ENCODE measurements at places on chromosomes 1 and 21.
A peak's percentile ranks its signal among the peaks of the same experiment; 100 is the strongest.

- no peaks in the 10 kb centered on the region for H3K36me3 ChIP-seq
- no peak for DNase-seq
- no peak overlapping the region for H3K4me3 ChIP-seq
- H3K4me1 ChIP-seq, result no peaks in the 10 kb centered on the region
These were observed 270.5 kb downstream of the NPHP4 start for GRCh38 chr1:5721634-5722215.

GRCh38 chr1:178932552-178932906, 61.7 kb upstream of the ANGPTL1 start:
- no peak overlapping the region for H3K27ac ChIP-seq
- no peaks in the 10 kb centered on the region for H3K36me3 ChIP-seq
- no peak for DNase-seq
- H3K4me3 ChIP-seq, result no peak overlapping the region
- H3K27me3 ChIP-seq, result no peaks in the 10 kb centered on the region

GRCh38 chr1:157932069-157932468, 61.4 kb upstream of the KIRREL1 start:
- no peak for DNase-seq
- H3K4me1 ChIP-seq, result peaks cover 1% of the 10 kb centered on the region
- peaks cover 4% of the 10 kb centered on the region for H3K27me3 ChIP-seq
- no peaks in the 10 kb centered on the region for H3K36me3 ChIP-seq

GRCh38 chr1:90012300-90012699, 17.4 kb downstream of the ZNF326 start:
- no peak for DNase-seq
- H3K4me3 ChIP-seq, result no peak overlapping the region
- peaks cover 12% of the 10 kb centered on the region for H3K4me1 ChIP-seq
- no peak overlapping the region for H3K27ac ChIP-seq
- H3K27me3 ChIP-seq, result no peaks in the 10 kb centered on the region

DNA sequence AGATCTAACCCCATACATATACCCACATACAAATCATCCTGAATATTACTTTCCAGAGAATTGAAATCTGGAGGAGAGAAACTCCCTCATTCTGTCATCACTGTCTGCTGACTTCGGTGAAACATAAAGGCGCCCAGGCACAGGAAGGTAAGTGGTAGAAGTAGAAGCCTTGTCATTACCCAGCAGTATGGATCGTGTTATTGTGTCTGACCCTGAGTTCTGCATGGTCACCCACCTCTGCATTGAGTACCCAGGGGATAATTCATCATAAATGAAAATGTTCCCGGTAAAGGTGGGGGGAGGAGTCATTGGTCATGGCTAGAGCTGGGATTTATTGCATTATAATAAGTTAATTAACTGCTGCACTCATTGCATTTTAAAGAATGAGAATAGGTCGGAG, 342.6 kb upstream of the PKN2 start:
- H3K36me3 ChIP-seq, result no peaks in the 10 kb centered on the region
- DNase-seq, result no peak
- no peaks in the 10 kb centered on the region for H3K4me1 ChIP-seq

DNA sequence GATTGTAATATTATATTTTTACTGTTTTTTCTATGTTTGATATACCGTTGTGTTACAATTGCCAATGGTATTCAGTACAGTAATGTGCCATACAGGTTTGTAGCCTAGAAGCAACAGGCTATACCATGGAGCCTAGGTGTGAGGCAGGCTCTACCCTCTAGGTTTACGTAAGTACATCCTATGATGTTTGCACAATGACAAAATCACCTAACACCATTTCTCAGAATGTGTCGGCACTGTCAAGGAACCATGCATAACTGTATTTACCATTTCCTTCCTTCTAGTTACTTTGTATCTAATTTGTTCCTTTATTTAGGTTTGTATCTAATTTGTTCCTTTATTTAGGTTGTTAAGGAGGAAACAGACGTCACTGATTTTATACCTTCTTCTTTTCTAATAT, 9.9 kb downstream of the NPHP4 start:
- H3K4me3 ChIP-seq, result no peak overlapping the region
- peaks cover 2% of the 10 kb centered on the region for H3K4me1 ChIP-seq
- peaks cover 36% of the 10 kb centered on the region for H3K36me3 ChIP-seq
- H3K27ac ChIP-seq, result no peak overlapping the region

DNA sequence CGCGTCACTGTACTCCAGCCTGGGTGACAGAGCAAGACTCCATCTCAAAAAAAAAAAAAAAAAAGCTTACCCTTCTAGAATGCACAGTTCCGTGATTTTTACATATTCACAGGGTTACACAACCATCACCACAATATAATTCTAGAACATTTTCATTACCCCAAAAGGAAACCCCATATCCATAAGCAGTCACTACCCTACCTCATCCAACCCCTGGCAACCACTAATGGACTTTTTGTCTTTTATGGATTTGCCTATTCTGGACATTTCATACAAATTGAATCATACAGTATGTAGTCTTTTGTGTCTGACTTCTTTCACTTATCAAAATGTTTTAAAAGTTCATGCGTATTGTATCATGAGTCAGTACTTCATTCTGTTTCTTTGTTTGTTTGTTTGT, 22.8 kb downstream of the SYF2 start:
- no peak overlapping the region for H3K27ac ChIP-seq
- peaks cover 7% of the 10 kb centered on the region for H3K27me3 ChIP-seq
- no peaks in the 10 kb centered on the region for H3K36me3 ChIP-seq
- no peak overlapping the region for H3K4me3 ChIP-seq
- no peaks in the 10 kb centered on the region for H3K4me1 ChIP-seq

GRCh38 chr1:17021896-17022295, 10.2 kb upstream of the ATP13A2 start:
- DNase-seq, result no peak
- no peak overlapping the region for H3K4me3 ChIP-seq
- no peaks in the 10 kb centered on the region for H3K27me3 ChIP-seq
- peaks cover 91% of the 10 kb centered on the region for H3K36me3 ChIP-seq
- H3K27ac ChIP-seq, result peak overlapping the region; percentile 57

- H3K27me3 ChIP-seq, result no peaks in the 10 kb centered on the region
- H3K27ac ChIP-seq, result no peak overlapping the region
- H3K36me3 ChIP-seq, result no peaks in the 10 kb centered on the region
- no peaks in the 10 kb centered on the region for H3K4me1 ChIP-seq
These were observed 177.9 kb upstream of the C1orf87 start for GRCh38 chr1:60251426-60251825.

DNA sequence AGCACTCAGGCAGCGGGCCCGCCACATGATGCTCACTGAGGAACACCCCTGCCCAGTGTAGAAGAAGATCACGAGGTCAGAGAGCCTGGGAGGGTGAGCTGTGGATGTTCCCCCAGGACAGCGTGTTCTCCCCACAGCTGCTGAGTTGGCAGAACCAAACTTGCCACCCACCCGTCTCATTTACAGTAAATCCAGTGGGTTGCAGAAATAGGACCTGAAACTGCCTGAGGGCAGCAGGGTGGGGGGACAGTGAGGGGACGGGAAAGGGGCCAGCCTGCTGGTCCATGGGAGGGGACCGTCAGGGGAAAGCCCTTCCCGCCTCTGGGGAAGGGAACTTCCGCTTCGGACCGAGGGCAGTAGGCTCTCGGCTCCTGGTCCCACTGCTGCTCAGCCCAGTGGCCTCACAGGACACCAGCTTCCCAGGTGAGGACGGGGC, at the start of gene C1QB:
Gene C1QB (plus strand): TSS at position 356 of the 436 bp plus-strand sequence. CDS start 6,227 bp downstream, outside the sequence.
- DNase-seq, result no peak
- H3K4me1 ChIP-seq, result no peaks in the 10 kb centered on the region
- H3K4me3 ChIP-seq, result no peak within 1 kb of the TSS

DNA sequence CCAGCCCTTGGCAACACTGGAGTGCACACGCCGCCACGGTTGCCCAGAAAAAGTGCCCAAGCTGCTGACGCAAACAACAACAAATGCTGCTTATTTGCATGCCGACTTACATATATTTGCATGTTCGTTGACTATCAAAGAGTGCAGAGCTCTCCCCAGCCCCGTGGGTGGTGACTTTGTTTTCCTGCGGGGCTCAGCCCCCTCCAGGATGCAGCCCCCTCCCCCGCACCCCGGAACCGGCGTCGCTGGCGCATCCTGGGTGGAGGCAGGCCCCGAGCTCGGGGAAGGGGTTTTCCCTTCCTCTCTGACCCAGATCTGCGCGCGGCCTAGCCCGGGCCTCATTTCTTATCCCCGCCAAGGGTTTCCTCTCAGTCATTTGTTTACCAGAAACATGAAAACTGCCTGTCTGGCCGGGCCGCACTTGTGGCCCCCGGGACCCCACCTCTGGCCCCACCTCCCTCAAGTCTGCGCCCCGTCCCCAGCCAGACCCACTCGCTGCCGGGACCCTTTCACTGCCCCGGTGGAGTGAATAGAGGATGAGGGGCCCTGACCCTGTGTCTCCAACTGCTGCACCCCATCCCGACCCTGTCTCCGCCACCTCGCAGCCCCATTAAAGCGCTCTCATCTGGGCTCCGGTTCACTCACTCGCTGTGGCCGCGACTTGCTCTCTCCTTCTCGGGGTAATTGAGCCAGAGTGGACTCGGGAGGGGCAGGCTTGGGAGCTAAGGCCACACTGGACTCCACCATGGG, 5.5 kb downstream of the TNFRSF25 start:
- peaks cover 44% of the 10 kb centered on the region for H3K36me3 ChIP-seq
- H3K4me1 ChIP-seq, result peaks cover 56% of the 10 kb centered on the region
- H3K27ac ChIP-seq, result peak overlapping the region; percentile 92
- peak; percentile 88 for DNase-seq
- H3K27me3 ChIP-seq, result peaks cover 14% of the 10 kb centered on the region

DNA sequence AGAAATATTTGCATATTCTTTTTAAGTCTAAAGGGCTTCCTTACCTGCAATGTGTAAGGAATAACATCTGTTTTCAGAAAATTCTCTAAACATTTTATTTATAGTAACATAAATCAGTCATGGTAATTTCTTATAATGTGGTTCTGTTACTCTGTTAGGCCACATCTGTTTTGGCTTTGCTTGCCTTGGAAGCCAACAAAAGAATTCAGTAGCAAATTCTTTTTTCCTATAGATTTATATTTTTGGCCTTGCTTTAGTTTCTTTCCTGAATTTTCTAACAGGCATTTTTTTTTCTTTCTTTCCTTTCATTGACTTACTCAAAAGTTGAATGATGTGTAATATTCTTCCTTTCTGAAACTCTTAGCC, 72.2 kb downstream of the OSBPL9 start:
- H3K36me3 ChIP-seq, result no peaks in the 10 kb centered on the region
- H3K4me3 ChIP-seq, result no peak overlapping the region
- DNase-seq, result no peak

DNA sequence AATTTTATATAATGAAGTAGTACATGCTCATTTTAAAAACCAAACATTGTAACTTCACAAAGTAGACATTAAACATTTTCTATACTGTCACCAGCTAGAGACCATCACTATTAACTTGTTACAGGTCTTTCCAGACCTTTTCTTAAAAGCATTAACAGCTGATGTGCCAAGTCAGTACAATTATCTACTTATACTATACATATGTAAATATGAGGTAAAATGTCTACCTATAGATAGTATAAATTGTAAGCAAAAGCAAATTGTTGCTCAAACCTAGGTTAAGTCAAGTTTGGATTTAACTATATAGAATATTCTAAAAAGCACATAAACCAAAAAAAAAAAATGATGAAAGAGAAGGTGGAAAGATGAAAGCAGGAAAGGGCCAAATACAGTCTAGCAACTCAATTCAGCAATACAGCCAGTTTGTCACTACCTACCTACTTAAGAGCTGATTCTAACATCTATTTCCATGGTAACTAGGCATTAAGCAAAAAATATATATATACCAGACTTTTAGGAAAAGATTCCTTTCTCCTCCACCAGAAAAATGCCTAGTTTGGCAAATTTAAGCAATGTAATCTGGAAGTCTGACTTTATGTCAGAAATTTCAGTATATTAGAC, 34.5 kb downstream of the ARID4B start:
- peaks cover 63% of the 10 kb centered on the region for H3K4me1 ChIP-seq
- no peak for DNase-seq
- H3K4me3 ChIP-seq, result no peak overlapping the region
- H3K27ac ChIP-seq, result peak overlapping the region; percentile 27
- no peaks in the 10 kb centered on the region for H3K27me3 ChIP-seq
- H3K36me3 ChIP-seq, result peaks cover 14% of the 10 kb centered on the region

- no peaks in the 10 kb centered on the region for H3K27me3 ChIP-seq
- no peak overlapping the region for H3K4me3 ChIP-seq
- peaks cover 22% of the 10 kb centered on the region for H3K36me3 ChIP-seq
- no peaks in the 10 kb centered on the region for H3K4me1 ChIP-seq
These were observed 446.5 kb downstream of the PTBP2 start for GRCh38 chr1:97168056-97168455.

- peaks cover 5% of the 10 kb centered on the region for H3K27me3 ChIP-seq
- H3K4me3 ChIP-seq, result no peak overlapping the region
- H3K27ac ChIP-seq, result no peak overlapping the region
- H3K36me3 ChIP-seq, result no peaks in the 10 kb centered on the region
- H3K4me1 ChIP-seq, result no peaks in the 10 kb centered on the region
- no peak for DNase-seq
These were observed 647.6 kb downstream of the LMO4 start for GRCh38 chr1:87976316-87976715.

GRCh38 chr1:17001760-17002523, 9.8 kb downstream of the ATP13A2 start:
- no peak overlapping the region for H3K4me3 ChIP-seq
- no peaks in the 10 kb centered on the region for H3K27me3 ChIP-seq
- peaks cover 77% of the 10 kb centered on the region for H3K36me3 ChIP-seq
- H3K27ac ChIP-seq, result no peak overlapping the region

GRCh38 chr1:54885807-54886723, 930 bp downstream of the DHCR24 start:
- peak overlapping the region; percentile 89 for H3K4me3 ChIP-seq
- peaks cover 59% of the 10 kb centered on the region for H3K36me3 ChIP-seq
- peak overlapping the region; percentile 92 for H3K27ac ChIP-seq
- peak; percentile 34 for DNase-seq

DNA sequence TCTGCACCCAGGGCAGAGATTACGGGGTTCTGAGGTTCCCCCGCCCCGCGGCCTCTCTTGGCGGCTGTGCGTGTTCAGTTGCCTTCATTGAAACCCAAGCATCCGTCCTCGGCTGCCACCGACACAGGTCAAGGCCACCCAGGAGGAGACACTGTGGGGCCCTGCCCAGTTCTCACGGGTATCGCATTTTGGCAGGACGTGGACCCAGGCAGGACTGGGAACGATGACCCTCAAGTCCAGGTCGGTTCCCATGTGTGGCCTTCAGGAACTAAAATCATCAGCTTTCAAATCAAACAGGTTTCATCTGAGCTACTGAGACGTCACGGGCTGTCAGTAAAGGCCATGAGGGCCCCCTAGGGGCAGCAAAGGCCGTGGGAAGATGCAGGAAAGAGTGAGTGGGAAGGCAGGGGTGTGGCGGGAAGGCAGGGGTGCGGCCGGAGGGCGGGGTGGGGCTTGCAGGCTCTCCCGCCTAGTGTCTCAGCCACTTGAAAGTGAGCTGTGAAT, 7.0 kb upstream of the C1orf174 start:
- H3K4me3 ChIP-seq, result no peak overlapping the region
- no peaks in the 10 kb centered on the region for H3K36me3 ChIP-seq
- no peak overlapping the region for H3K27ac ChIP-seq
- peaks cover 3% of the 10 kb centered on the region for H3K27me3 ChIP-seq
- DNase-seq, result peak; percentile 52
- H3K4me1 ChIP-seq, result peaks cover 35% of the 10 kb centered on the region

- H3K4me1 ChIP-seq, result peaks cover 4% of the 10 kb centered on the region
- DNase-seq, result no peak
- no peak overlapping the region for H3K4me3 ChIP-seq
- peaks cover 4% of the 10 kb centered on the region for H3K36me3 ChIP-seq
- no peak overlapping the region for H3K27ac ChIP-seq
These were observed 204.1 kb downstream of the GABPA start for GRCh38 chr21:25938658-25939395.

GRCh38 chr1:147172168-147173016, at the start of gene PRKAB2:
PRKAB2 (minus strand) TSS chr1:147172470; CDS start chr1:147172144, 326 bp downstream.
- peak within 1 kb of the TSS; percentile 94 for H3K4me3 ChIP-seq
- peaks cover 33% of the 10 kb centered on the region for H3K36me3 ChIP-seq
- H3K4me1 ChIP-seq, result peaks cover 41% of the 10 kb centered on the region
- DNase-seq, result peak; percentile 95
- no peaks in the 10 kb centered on the region for H3K27me3 ChIP-seq
